Stimulated activated CD8-positive, alpha-beta memory T cell treated with anti-CD3 and anti-CD28 coated beads, Interleukin-7, amount 100 ng/mL, for 48 hours (primary cell): ENCODE measurements at places on chromosomes 2 and 18.
A peak's percentile ranks its signal among the peaks of the same experiment; 100 is the strongest.

GRCh38 chr2:238107525-238108422 lies 7.6 kb downstream of the ESPNL start:
- no peak for DNase-seq

- DNase-seq = peak; percentile 85
These were observed at the start of gene RMP24 for GRCh38 chr18:35972197-35973000. Gene RMP24, plus strand, starts transcription at chr18:35972679.

DNA sequence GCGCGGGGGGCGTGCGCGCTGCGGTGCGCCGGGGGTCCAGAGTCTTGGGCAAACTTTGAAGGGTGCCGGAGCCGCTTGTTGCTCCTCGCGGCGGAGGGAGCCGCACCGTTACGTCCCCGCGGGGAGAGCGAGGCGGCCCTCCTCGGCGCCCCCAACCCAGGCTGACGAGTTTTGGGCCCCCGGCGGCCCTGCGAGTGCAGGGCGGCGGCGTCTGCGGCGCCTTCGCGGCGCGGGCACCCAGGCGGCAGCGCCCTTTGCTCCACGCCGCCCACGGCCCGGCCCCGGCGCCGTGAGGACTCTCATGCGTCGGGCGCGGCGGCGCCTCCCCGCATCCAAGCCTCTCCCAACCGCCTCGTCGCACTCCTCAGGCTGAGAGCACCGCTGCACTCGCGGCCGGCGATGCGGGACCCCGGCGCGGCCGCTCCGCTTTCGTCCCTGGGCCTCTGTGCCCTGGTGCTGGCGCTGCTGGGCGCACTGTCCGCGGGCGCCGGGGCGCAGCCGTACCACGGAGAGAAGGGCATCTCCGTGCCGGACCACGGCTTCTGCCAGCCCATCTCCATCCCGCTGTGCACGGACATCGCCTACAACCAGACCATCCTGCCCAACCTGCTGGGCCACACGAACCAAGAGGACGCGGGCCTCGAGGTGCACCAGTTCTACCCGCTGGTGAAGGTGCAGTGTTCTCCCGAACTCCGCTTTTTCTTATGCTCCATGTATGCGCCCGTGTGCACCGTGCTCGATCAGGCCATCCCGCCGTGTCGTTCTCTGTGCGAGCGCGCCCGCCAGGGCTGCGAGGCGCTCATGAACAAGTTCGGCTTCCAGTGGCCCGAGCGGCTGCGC lies 814 bp downstream of the FZD7 start:
- DNase-seq = no peak

DNA sequence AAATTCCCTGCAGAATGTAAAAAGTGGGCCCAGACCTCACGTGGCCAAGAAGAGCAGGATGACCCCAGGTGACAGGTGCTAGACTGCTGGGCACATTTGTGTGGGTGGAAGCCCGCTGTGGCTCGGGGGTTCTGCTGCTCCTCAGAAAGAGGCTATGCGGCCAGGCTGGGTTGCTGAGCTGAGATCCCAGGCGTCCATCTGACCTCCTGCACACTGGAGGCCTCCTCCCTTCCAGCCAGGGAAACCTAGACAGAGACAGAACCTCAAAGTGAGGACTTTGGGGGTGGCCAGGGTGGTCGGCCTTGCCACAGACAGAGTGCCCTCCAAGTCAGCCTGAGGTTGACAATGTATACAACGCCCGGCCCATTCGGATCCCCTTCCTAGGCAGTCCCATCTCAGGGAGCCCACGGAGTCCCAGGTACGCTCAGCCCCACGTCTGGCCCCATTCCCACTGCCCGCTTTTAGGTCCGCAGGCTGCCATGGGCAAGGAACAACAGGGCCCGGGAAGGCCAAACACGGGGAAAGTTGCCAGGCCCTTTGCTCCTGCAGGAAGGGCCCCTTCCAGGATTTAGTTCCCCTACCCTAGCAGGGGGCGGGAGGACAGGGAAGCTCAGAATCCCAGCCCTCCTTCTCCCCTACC lies 75.6 kb downstream of the KIAA2012 start:
- DNase-seq = no peak

- no peak for DNase-seq
These were observed 38.0 kb downstream of the ADNP2 start for GRCh38 chr18:80147037-80147417.
